ENCODE measurements at places on chromosomes 12 and 14. TPM values are rescaled to one million over a fixed set of nuclear protein-coding genes. Genes with fewer than 3 reads are reported as not detected.

GPR137C gene
- total RNA-seq: 0.37 TPM

IAPP gene
- total RNA-seq: not detected

MTERF2 gene
- total RNA-seq: 12.7 TPM

KRT72 gene
- 1.6 TPM for total RNA-seq

SLC6A15 gene
- 0.07 TPM for total RNA-seq

NTF3 gene
- total RNA-seq: not detected

EEA1 gene
- total RNA-seq: 16.1 TPM

RD3L gene
- total RNA-seq: 0.86 TPM

NOS1 gene
- not detected for total RNA-seq

AMDHD1 gene
- total RNA-seq: 0.47 TPM

LGR5 gene
- total RNA-seq: not detected

ARL1 gene
- 22.5 TPM for total RNA-seq

ITGB7 gene
- 367 TPM for total RNA-seq

SLC25A47 gene
- total RNA-seq: not detected

DNAL1 gene
- 6.1 TPM for total RNA-seq

All from T-helper 17 cell (primary cell).